ENCODE measurements at places on chromosomes 7 and 10.
A peak's percentile ranks its signal among the peaks of the same experiment; 100 is the strongest.

DNA sequence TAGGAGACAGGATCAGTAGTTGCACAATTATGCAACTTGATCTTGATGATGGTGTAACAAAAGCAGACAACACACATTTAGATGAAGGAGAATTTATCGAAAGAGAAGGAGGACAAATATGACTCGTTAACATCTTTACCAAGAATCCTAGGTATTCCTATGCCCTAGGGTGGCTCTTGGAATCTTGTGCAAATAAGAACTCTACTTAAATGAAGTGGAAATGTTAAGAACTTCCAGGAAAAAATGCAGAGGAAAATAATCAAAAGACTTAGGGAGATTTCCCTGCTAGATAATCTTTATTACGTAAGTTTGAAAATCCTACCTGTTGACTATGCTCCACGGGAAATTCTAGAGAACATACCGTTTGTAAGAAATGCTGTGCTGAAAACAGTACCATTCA lies 485.4 kb downstream of the POM121L12 start:
- DNase-seq, result no peak

DNA sequence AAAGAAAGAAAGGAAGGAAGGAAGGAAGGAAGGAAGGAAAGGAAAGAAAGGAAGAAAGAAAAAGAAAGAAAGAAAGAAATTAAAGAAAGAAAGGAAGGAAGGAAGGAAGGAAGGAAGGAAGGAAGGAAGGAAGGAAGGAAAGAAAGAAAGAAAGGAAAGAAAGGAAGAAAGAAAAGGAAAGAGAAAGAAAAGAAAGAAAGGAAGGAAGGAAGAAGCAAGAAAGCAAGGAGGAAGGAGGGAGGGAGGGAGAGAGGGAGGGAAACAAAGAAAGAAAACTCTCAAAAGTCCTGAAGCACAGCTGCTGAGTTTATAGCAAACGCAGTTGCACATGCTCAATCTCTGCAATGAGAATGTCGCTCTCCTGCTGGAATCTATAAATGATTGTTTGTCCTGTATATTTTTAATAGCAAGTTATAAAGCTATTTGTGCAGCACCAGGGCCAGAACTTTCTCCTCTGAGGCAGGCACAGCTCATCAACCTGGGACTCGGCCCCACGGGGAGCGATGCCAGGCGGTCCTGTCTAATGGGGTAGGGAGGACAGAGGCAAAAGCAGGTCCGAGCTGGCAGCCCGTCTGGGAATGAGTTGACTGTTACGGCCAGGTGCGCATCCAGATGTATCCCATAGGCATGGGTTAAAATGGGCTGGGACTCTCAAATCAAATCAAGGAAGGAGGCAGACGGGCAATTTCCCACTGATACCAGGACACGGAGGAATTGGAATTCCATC lies 118.0 kb upstream of the PFKP start:
- DNase-seq, result no peak

DNA sequence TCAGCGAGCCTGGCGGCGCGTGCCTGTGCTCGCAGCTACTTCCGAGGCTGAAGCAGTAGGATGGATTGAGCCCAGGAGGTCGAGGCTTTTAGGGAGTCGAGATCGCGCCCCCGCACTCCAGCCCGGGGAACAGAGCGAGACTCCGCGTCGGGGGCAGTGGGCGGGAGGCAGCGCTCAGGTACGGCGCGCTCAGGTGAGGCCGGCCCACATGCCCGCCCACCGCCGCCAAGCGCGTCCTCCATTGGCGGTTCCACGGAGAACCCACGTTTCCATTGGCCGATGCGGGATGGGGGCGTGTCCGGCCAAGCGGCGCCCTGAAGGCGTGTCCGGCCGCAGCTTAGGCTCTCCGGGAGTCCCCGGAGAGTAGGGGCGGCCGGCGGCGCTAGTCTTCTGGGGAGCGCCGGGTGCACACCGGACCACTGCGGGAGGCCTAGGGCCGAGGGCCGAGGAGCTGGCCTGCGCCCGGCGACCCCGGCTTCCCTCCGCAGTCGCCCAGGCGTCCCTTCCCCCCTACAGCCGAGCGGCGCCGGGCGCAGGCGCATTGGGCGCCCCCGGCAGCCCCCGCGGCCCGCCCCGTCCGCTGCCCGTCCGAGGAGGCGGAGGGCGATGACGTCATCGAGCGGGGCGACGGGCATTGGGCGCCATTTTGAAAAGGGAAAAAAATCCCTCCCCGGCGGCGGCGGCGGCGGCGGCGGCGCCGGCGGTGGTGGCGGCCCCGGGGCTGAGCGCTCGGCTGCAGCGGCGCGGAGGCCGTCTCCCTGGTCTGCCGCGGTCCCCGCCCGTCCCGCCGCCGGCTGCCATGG lies at the start of gene PPP2R2D:
TSS of gene PPP2R2D (plus strand) at position 659 of the 803 bp plus-strand sequence. CDS start at position 800, 141 bp downstream.
- DNase-seq, result peak; percentile 38

DNA sequence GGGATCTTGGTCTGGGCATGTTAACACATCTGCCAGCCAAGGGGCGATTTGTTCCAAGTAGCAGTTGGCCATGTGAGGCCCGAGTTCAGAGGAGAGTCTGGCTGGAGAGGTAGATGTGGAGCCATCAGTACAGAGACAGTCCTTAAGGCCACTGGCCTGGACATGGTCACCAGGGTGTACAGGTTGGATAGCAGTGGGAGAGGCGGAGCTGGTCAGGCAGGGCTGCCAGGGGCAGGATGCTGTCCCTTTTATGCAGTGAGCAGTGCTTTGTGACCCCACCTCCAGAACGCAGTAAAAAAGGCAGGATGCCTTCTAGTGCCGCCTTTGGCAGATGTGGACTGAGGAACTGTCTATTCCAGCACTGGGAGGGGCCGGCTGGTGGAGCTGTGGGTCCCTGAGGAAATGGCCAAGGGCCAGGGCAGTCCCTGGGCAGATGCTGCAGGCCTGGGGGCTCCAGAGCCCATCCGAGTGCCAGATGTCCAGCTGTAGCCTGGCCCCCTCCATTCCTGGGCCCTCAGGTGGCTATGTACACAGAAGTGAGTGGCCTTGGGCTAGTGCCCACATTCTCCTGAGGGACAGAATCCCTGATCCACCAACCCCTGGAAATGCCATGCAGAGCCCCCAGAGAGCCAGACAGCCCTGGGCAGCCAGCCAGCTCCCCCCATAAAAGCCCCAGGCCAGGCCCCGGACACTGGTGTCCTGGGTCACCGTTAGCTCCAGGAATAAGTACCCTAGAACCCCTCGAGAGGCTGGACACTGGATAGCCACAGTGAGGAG lies 17.2 kb upstream of the MYL7 start:
- no peak for DNase-seq
